Dermis blood vessel endothelial cell (primary cell): ENCODE measurements at places on chromosomes 4 and X. TPM values are rescaled to one million over a fixed set of nuclear protein-coding genes. Genes with fewer than 3 reads are reported as not detected.

GRCh38 chr4:182752158-182752910 is 164.9 kb downstream of the DCTD start:
- DNase-seq, result peak; percentile 88

DNA sequence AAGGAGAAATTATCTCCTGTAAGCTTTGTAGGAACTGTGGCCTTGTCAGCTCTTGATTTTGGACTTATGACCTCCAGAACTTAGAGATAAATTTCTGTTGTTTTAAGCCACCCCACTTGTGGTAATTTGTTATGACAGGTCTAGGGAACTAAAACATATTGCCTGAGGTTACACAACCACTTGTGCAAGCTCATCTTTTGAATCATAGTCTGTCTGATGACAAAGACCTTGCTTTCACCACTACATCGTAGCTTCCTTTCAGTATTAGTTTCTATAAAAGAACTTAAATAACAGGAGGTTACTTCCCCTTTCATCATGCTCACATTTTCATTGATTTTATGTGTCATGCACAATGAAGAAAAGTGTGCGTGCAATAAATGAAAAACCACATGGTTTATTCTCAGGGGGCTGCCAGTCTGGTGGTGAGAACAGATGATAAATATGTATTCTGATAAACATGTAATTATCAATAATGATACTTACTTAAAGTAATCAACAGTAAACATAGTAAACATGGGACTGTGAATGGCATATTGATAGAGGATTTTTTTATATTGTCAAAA is 690.0 kb upstream of the HS3ST1 start:
- DNase-seq, result no peak

DNA sequence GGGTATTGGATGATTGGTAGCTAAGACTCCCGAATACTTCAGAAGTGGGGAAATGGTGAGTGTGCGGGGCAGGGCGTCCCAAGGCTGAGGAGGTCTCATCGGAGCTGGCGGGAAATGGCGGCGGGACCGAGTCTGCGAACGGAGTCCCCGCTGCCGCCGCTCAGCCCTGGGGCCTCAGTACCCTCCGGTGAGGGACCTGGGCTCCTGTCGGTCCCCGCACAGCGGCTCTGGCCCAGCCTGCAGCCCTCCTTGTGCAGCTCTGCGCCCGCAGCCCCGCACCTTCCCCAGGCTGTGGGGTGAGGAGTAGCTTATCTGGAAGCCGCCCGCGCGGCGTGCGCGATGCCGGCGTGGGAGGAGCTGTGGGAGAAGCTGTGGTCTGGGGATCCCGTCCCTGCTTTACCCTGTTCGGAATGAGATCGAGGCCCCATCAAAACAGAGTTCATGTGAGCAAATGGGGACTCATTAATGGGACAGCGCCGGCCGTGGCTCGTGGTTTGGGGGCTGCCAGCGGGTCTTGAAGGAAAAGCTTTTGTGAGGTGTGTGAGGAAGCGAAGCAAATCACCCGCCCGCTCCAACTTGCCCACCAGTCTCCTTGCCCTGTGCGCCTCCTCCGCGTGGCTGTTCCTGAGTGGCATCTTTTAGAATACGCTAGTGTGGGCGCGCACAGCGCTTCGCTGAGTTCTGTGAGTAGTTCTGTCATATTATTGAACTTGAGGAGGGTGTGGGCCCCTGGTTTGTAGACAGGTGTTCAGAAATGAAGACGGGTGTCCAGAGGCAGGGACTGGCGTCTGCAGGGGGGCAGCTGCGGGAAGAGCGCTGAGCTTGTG is 531 bp downstream of the ZNF141 start:
- DNase-seq, result peak; percentile 58

Gene GALNTL6
- not detected in 2 replicates for total RNA-seq

- no peak for DNase-seq
These were observed 140.1 kb downstream of the BTC start for GRCh38 chr4:74654230-74654681.

GRCh38 chr4:24181005-24181404 is 291.2 kb upstream of the PPARGC1A start:
- no peak for DNase-seq

- DNase-seq, result no peak
These were observed 24.2 kb downstream of the ARHGAP6 start for GRCh38 chrX:11641349-11642065.

Gene VCX
- total RNA-seq, result not detected in 2 replicates

DNA sequence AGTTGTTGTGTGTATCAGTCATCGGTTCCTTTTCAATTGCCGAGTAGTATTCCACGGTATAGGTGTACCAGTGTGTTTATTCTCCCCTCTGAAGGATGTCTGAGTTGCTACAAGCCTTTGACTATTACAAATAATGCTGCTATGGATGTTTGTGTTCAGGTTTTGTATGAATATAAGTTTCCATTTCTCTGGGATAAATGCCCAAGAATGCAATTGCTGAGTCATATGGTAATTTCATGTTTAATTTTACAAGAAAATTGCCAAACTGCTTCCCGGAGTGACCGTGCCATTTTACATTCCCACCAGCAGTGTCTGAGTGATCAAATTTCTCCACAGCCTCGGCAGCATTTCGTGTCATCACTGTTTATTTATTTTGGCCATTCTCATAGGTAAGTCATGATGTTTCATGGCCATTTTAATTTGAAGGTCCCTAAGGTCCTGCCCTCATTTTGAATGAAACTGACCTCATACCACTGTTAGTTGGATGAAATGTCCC is 73.9 kb downstream of the IRF2 start:
- peak; percentile 87 for DNase-seq

Gene POLN
- 2.7 and 5.8 TPM in 2 replicates for total RNA-seq

DNA sequence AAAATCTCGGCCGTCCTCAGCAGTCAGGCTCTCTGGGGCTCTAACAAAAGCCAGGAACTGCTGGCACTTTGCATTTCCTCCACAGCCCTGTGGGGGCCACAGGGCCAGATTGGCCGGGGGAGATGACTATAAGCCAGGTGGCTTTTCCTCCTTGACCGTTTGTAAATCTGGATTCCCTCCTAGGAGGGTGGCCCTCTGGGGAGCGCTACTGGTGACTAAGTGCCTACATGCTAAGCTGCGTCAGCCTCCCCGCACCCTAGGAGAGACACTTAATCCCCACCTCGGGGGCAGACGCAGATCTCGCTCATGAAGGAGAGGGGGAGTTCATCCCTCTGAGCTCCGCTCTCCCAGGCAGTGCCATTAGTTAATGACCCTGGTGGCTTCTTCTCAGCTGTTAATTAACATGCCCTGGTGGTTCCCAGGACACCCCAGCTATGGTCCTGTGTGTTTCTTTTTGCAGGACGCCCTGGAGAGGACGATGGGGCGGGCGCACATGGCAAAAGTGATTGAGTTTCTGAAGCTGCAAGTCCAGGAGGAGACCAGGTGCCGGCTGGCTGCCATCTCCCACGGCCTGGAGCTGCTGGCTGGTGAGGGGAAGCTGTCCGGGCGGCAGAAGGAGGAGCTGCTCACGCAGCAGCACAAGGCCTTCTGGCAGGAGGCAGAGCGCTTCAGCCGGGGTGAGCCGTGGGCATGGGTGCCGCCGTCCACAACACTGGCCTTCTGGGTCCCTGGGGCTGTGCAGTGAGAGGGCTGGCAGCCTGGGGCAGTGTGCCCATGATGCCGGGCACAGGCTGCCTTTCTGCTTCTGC is 41.6 kb downstream of the EVC start:
- peak; percentile 71 for DNase-seq

Gene CTSO
- 9.3 and 10.7 TPM in 2 replicates for total RNA-seq

Gene FGD1
- 2.4 and 3.2 TPM in 2 replicates for total RNA-seq

- DNase-seq, result no peak
These were observed 206.5 kb downstream of the PCDH10 start for GRCh38 chr4:133355633-133356032.

Gene SSX4
- not detected in 2 replicates for total RNA-seq

DNA sequence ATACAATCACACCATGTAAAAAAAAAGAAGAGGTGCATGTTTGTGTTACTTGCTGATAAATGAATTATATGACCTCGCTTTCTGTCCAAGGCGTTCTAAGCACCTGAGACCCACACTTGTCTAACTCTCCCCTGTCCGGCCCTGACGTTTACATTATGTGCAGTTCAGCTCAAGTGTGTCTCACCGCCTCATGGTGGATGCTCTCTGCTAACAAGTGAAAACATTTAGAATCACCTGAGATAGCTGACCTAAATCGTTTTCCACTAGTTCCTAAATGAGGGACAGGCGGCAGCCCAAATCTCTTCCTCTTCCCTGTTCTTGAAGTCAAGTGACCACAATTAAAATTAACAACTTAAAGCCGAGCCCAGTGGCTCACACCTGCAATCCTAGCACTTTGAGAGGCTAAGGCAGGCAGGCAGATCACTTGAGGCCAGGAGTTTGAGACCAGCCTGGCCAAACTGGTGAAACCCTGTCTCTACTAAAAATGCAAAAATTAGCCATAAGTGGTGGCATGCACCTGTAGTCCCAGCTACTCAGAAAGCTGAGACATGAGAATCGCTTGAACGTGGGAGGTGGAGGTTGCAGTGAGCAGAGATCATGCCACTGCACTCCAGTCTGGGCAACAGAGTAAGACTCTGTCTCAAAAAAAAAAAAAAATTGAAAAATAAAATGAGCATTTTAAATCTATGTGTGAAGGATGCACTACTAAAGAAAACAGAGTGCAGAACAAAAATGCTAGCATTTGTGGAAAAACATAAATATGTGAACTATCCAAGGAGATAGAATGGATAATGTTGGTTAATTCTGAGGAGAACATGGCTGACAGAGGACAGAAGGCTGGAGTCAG is 3.9 kb upstream of the TIFA start:
- DNase-seq, result no peak

Gene MID2
- 114 and 159 TPM in 2 replicates for total RNA-seq

GRCh38 chr4:158176776-158177175 is 4.0 kb upstream of the GASK1B start:
- DNase-seq, result no peak

DNA sequence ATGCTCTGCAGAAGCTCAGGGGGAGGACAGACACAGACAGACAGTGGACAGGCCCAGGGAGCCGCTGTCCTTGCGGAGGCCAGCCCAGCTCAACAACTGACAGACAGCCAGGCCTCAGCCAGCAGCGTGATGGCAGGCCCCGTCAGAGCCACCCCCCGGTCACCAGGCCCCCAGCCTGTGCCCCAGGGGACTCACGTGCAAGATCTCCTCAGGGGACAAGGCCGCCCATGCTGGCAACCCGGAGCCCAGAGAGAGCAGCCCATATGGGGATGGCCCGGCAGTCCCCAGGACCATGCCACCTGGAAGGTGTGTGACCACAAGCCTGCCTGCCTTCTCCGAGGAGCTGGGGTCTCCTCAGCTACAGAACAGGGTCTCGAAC is 28.0 kb upstream of the MXD4 start:
- no peak for DNase-seq

DNA sequence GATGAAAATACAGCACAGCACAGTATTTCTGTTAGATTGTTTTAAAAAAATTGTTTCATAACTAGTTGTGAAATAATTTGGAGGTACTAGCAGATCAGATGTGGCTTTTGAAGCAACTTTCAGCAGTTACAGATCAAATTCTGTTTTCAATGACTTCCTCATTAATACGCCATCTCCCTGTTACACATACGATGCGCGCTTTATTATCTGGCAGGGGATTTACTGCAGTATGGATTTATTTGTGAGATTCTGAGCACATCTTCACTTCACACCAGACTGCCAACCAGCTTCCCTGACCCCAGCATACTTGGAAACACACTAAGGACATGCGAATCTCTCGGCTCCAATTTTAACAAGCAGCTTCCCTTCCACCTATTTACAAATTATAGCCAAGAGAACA is 235.5 kb upstream of the DIAPH2 start:
- no peak for DNase-seq

Gene GAGE12F
- not detected in 2 replicates for total RNA-seq

GRCh38 chrX:73126240-73126639 is 46.9 kb upstream of the PABPC1L2A start:
- DNase-seq, result no peak

DNA sequence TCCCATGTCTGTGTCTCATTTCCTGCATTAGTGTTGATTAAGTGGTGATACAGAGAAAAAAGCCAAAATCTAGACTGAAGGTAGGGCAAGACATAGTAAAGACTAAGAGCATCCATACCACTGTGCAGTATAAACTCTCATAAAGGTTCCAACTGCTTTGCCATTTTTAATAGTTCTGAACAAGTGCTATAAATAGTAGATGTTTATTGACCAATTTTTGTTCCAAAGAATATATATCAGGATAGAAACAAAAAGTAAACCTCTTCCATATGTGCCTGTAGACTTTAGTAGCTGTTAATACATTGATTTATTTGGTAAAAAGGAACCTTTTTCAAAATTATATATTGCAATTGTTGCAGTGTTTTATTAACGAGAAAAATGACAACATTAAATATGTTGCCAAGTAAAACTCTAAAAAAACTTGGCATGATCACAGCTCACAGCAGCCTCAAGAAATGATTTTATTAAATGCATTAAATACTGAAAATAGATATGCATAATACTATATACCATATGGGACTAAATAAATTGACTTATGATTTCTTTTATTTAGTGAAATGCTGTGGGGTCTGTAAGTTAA is 22.3 kb upstream of the AASDH start:
- DNase-seq, result peak; percentile 29

DNA sequence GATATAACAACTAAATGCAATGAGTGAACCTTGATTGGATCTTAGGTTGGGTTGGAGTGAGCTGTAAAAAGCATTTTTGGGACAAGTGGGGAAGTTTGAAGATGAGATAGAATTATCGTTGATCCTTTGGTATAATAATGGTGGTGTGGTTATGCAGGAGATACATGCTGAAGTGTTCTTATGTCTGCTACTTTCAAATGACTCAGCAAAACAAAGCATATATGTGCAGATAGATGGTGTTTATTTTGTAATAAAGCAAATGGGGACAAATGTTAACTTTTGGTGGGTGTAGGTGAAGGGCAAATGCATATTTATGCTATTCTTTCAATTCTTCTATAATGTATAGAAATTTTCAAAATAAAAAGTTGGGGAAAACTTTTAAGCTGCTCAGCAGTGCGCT is 26.2 kb downstream of the RP2 start:
- DNase-seq, result no peak

- no peak for DNase-seq
These were observed 52.8 kb upstream of the CBR4 start for GRCh38 chr4:169062897-169063244.

DNA sequence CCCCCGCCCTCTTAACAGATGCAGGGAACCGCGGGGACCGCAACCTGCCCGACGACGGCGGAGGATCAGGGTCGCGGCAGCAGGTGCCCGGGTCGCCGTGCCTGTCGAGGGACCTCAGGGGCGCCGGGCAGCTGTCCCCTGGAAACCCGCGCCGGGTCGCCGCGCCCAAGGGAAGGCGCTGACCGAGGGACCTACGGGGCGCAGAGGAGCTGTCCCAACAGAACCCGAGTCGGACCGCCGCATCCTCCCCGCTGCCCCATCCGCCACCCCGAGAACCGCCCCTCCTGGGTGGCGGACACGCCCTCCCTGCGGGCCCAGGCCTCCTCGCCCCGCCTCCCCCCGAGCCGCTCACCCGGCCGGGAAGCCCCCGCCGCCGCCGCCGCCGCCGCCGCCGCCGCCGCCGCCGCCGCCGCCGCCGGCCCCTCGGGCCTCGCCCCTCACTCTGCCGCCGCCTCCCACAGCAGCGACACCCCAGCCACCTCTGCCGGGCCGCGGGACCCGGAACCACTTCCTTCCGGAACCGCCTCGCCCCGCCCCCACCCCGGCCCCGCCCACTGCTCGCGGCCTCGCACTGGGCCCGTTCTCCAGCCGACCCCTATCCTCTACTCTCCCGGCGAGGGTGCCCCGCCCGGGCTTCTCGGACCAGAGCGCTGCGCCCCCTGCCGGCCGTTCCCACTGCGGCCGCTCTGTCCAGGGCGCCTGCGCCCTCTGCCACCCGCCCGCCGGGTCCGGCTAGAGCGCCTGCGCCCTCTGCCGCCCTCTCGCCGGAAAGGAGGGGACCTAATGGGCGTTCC is at the start of gene BCLAF3:
Gene BCLAF3 (minus strand): TSS at position 506 of the 794 bp plus-strand sequence. CDS start 20,797 bp downstream, outside the sequence.
- peak; percentile 86 for DNase-seq

- DNase-seq, result no peak
These were observed 207.0 kb downstream of the TRIML1 start for GRCh38 chr4:188346171-188346809.

Gene MAGEA10
- not detected in 2 replicates for total RNA-seq

Gene HDX
- total RNA-seq, result 6.8 and 10.2 TPM in 2 replicates

Gene ARAP2
- 0.23 and 1.9 TPM in 2 replicates for total RNA-seq
